ENCODE measurements at places on chromosomes 4 and X.

DNA sequence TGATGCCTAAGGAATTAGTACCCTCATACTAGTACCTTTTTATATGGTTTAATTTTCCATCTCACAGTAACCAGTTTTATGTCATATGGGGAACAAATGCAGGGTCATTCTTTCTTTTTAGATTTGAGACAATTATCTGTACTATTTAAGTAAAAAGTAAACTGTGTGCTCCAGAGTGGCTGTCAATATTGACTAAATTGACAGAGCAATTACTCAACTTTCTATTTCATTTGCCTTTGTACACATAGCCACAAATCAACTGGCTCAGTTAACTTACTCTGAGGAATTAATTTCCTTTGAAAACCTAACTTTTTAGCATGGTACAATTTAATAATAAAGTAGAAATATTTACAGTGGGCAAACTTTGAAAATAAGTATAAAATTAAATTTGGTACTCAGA, 28.5 kb upstream of the TEX13C start:
- no peak for DNase-seq

GRCh38 chr4:185955826-185956543, 113.0 kb upstream of the TLR3 start:
- no peak for DNase-seq

GRCh38 chr4:21544415-21544814, 404.2 kb downstream of the KCNIP4 start:
- DNase-seq: no peak

GRCh38 chr4:15729910-15730533, 27.2 kb downstream of the BST1 start:
- DNase-seq: no peak

GRCh38 chr4:158112611-158113010, 60.2 kb downstream of the GASK1B start:
- no peak for DNase-seq

DNA sequence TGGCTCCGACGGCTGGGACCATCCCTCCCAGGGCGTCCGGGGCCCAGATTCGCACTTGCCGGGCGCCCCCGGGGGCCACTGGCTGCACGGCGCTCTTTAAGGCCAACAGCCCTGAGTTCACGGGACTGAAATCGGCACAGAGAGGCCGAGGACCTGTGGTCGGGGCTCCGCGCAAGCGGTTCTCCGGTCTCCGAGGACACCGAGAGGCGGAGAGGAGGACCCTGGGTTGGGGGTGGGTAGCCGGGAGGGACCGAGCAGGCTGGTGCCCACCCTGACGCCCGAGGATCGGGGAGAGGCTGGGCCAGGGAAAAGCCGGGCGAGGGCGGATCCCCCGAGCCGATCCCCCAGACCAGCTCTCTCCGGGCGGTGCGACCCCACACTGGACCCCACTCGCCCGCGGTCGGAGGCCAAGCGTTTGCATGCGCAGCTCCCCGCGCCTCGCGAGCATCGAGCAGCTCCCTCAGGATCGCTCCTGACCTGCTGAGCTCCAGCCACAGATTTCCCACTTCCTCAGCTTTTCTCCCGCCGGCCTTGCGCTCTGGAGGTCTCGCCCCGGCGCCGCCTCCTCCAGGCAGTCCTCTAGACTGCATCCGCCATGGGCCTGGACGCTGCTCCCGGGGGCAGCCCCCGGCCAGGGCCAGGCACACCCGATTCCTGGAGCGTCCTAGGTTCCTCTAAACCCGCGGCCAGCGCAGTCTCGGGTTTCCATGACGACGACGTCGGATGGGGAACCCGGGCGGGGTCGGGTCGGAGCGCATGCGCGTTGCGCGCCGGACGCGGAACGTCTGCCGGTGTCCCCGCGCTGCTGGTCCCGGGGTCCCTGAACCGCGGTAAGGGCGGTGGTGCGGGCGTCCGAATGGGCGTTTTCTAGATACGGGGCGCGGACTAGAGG, 17.6 kb upstream of the NAT8L start:
- DNase-seq: no peak
